ENCODE measurements at places on chromosomes 12 and 14.

DNA sequence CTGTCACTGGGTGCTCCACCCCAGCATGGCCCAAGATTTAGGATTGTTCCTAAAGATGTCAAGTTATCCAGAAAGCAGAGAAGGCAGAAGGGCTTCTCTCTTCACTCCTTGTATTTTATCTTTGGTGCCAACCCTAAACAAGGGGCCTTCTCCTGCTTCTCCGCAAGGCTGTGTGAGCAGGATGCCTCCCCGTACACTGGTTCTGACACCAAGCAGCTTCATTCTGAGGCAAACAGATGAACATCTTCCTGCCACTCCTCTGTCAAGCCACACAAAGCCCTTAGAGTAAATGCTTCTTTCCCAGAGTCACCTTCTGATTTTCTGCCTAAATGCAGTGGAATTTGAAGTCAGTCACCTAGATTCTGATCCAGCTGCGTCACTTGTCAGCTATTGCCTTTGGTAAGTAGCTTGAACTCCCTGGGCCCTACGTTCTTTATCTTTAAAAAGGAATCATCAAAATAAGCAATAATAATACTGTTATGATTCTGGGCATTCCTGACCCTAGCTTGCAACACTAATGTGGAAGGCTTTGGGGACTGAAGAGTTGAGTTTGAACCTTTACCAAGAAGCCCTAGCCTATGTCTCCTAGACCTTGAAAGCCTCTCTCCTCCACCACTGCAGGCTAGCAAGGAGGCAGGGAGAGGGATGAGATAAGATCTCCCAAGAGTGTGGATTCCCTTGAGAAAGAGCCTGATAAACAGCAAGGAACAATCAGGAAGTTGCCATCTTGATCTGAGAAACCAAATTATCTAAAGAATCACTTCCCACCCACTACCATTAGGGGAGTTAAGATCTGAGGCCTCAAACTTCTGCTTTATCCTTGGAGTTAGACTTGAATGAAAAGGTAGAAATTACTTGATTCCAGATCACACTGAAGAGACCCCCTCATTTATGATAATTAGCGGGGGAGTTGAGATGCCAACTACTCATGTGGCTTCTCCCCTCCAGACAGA lies 5.7 kb downstream of the KRT73 start:
- DNase-seq: no peak

GRCh38 chr12:48442179-48442847 lies 30.0 kb upstream of the ANP32D start:
- DNase-seq: no peak

- peak; percentile 32 for DNase-seq
These were observed 148.7 kb downstream of the SMOC1 start for GRCh38 chr14:70027785-70028428.

DNA sequence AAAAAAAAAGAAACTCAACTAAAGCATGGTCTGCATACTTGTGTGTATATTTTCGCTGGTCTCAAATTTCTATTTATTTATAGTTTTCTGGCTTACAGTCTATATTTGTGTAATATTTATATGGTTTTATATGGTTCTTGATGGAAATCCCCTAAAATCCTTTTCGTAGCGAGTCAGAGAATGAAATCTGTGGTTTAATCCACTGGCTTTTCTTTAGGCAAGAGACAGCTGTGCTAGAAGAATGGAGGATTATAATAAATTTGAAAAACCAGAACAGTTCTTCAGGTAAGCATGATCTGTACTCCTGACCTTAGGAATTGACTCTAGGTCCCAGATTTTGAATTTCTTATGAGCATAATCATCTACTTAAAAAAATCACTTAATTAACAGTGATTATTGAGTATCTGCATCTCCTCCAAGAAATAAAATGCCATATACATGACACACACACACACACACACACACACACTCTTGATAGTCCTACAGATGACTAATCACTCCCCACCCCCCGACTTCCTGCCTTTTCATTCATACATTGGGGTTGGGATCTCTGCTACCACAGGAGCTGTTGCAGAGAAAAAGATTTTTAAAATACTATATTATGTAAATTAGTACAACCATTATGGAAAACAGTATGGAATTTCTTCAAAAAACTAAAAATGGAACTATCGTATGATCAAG lies 113.4 kb downstream of the CRADD start:
- peak; percentile 81 for DNase-seq

DNA sequence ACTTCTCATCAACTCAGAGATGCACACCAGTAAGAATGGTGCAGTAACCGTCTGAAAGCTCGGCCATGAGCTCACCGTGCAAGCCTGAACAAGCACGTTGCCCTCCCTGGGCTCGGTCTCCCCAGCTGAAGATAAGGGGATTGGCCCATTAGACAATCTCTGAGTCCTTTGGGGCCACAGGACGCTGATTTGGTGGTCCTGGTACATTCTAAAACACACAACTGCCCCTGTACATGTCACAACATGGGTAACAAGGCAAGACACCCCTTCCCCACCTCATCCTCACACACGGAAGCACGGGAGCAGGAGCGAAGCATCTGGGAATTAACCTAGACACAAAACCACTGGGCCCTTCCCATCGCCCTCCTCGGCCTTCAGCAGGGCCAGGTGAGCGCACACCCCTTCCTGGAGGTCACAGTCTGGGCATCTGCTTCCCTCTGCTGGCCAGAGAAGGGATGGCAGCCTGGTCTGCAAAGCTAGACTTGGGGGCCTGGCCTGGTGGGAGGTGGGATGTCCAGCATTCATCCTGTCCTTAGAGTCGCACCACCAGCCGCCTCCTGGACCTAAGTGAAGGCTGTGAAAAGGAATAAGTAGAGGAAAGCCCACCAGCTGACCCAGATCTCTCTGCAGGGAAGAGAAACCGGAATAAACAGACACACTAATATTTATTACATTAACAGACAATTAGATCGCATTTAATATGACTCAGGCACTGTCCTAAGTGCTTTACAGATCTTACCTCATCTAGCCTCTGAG lies 18.9 kb upstream of the SMUG1 start:
- DNase-seq: peak; percentile 74

DNA sequence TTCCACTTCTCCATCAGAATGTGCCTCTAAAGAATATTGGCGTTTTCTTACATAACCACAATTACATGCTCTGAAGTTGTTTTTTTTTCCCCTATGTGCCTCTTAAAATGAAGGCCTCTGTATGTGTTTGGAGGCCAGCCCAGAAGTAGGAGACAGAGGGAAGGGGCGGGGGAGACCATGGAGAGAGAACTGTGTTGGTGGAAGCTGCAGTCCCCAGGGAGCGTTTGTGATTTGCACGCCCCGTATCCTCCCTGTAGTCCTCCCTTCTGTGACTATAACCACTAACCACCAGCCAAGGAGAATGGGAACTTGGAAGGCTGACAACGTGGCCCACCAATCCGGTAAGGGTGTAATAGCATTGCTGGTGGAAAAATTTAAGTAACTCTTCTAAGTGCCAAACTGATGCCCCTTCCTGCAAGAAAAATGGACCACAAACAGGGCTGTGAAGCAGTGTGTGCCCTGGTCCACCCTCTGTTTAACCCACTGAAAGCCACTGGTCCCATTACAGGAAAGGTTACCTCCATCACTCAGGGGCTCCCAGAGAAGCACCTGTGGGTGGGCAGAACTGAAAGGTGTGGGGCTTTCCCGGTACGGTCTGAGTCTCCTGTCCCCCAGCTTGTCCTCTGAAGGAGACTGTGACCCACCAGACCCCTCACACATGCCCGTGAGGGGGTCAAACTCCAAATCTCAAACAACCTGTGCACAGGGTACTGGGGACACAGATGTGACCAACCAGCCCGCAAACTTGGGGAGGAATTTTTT lies 36.8 kb downstream of the CCDC88C start:
- no peak for DNase-seq

DNA sequence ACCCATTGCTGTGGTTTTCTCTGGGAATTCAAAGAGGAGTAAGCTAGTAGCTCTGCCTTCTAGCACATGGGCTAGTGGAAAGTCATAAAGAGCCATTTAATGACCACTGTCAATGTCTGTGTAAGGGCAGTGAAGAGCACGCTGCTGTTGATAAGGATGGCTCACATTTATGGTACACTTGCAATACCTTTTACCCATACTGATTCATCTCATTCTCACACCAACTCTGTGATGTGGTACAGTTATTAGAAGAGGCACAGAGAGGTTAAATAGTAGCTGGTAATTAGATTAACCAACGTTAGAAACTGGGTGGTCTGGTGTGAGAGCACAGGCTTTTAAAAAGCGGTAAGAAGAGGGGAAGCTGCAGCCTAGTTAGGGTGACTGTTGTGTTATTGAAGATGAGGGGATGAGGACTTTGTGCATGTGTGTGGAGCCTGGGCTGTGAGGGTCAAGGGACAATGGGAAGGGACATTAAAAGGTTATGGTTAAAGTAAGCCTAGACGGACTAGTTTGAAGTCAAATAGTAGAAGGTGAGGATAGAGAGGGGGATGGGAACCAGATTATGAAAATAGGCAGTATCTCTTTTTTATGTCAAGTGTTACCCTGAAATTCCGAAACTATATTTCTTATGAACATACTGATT lies 25.2 kb downstream of the RASSF3 start:
- no peak for DNase-seq

Data from bronchial epithelial cell (primary cell).